ENCODE measurements at places on chromosomes 5 and 9.
A peak's percentile ranks its signal among the peaks of the same experiment; 100 is the strongest.

DNA sequence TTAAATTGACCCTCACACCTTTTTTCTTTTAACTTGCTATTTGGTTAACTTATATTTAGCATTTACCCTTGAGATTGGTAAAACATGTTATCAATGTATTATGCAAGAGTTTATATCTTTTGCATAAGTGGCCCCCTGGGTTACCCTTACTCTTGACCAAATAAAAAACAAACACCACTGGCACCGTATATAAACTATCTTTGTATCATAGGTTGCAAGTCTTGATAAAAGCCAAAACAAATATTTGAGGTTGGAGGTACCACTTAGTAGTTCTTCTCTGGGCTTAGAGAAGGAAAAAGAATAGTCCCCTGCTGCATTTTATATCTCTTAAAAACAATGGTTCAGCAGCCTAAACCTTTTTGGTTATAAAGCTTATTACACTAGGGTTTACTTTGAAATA is 61.3 kb downstream of the WDR36 start:
- no peak for DNase-seq

DNA sequence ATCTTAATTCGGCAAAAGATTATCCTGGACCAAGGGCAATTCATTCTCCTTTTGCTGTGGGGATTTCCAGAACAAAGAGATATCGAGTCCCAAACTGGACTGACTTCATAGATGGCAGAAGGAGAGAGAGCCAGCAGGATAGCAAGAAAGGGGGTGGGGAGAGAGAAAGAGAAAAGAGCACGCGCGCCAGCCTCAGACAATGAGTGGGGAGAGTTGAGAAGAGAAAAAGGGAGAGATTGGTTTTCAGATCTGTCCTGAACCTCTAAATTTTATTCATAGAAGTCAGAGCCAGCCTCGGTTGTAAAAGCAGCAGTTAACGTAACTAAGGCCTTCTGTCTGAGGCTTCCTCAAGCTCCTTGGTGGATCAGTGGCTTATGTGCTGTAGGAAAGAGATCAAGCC is 55.3 kb upstream of the ALDH1B1 start:
- DNase-seq = no peak

- DNase-seq = no peak
Observed at GRCh38 chr9:114400219-114400618, 12.4 kb upstream of the AKNA start.

- no peak for DNase-seq
Observed at GRCh38 chr5:1335540-1336095, 9.3 kb downstream of the CLPTM1L start.

GRCh38 chr5:64207978-64208377 is 42.3 kb downstream of the RNF180 start:
- no peak for DNase-seq

DNA sequence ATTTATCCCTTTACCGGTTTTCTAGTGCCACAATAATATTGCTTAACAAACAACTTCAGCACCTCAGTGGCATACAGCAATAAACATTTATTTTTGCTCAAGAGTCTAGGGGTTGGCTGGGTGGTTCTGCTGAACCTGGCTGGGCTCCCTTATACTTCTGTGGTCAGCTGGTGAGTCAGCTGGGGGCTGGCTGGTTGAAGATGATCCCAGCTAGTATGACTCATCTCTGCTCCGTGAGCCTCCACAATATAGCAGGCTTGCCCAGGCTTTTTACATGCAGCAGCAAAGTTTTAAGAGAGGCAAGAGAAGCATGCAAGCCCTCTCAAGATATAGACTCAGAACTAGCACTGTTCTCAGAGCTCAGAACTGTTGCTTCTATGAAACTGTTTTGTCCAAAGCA is 523.5 kb upstream of the CLINT1 start:
- no peak for DNase-seq

DNA sequence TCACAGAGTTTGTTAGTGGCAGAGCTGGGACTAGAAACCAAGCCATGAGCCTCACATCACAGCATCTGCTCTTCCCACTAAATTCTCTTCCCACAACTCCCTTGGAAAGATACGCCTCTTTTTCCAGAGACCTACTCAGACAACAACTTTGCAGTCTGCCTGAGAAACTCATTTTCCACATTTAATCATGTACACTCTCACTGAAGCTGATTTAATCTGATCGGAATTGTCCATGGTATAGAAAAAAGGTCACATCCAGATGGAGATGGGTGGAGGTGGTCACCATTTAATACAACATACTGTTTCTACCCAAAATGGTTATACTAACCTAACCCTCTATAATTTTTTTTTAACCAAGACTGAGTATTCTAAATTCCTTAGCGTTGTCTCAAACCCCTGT is 366.2 kb downstream of the ENC1 start:
- DNase-seq = no peak

DNA sequence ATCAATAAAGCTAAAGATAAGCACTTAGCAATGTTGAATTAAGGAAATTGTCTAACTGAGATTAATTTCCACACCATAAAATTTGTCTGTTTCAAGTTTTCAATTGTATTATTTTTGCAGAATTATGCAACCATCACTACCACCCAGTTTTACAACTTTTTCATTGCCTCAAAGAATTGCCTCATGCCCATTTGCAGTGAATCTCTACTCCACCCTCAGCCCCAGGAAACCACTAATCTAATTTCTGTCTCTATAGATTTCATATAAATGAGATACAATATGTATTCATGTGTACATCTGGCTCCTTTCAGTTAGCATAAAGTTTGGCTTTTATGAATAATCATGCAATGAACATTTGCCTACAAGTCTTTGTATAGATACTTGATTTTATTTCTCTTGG is 72.9 kb downstream of the PTCD2 start:
- DNase-seq = no peak

DNA sequence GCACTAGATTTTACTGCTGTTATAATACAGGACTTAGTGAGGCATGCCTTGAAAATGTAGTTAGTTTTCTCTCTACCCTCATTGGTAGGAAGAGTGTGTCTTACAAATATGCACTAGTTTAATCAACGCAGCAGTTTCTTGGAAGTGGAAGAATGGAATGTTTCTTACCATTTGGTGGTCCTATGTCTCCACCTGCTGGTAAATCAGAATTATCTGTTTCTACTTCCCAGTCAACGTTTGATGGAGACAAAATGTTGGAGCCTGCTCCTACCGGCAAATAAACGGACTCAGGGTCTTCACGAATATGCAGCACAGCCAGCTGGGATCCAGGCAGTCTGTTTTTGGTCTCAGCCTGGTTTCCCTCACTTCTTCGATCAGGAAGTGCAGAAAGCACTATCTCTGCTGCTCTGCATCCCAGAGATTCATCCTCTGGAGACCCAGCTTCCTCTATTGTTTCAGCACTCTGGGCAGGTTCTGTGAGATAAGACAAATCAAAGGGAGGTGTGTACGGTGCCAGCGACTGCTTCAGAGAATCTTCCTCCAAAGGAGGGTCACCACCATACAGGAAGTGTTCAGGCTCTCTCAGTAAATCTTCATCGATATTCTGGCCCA is 59.5 kb upstream of the PCA3 start:
- DNase-seq = no peak

- no peak for DNase-seq
Observed at GRCh38 chr5:9507974-9508373, 37.9 kb downstream of the SEMA5A start.

DNA sequence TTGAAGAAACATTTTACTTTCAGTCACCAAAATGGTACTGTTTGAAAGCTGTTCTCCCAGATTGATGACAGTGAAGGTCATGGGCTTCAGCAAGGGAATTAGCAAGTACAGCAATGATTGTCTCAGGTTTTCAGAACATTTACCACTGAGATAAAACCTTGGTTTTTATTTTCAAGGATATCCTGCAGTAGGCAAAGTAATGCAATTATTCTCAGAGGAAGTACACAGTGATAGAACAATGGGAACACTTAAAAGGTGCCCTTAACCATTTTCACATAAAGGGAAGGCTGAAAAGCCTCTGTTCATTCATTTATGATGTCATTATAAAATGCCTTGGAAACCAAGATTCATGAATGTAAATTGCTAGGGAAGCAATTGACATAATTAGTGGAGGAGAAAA is 471.8 kb upstream of the ACO1 start:
- DNase-seq = no peak

- DNase-seq = no peak
Observed at GRCh38 chr9:85298499-85298898, 443.3 kb downstream of the AGTPBP1 start.

DNA sequence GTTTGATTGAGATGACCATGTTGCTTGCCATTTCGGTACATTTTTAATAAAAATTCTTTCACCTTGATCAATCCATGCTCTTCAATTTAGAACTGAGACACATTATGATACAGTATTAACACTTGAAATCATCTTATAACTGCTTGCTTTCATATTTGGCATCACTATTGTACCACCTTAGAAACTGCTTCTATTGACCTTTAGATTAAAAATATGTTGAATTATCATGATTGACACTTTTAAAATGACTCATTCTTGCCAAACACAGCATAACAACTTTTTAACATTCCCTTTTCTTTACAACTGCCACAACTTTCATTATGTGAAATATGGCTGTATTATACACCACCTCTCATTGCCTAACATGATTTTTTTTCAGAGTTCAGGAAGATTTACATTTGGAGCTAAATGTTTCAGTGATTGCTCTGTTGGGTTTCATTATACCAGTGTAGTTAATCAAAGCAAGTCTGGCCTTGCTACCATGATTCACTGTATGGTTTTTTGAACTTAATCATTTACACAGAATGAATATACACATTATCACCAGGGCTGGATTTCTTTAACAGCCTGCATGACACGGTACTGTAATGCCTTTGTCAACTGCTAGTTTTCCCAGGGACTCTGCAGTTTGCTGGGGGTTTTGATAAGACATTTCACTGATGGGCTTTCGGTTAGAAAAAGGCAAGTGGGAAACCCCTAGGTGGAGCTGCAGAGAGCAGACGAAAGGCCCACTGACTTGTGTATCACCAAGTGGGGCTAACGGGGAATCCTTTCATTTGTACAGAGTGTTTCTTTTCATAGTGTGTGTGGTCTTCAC is 93.6 kb upstream of the TLE4 start:
- peak; percentile 2 for DNase-seq

DNA sequence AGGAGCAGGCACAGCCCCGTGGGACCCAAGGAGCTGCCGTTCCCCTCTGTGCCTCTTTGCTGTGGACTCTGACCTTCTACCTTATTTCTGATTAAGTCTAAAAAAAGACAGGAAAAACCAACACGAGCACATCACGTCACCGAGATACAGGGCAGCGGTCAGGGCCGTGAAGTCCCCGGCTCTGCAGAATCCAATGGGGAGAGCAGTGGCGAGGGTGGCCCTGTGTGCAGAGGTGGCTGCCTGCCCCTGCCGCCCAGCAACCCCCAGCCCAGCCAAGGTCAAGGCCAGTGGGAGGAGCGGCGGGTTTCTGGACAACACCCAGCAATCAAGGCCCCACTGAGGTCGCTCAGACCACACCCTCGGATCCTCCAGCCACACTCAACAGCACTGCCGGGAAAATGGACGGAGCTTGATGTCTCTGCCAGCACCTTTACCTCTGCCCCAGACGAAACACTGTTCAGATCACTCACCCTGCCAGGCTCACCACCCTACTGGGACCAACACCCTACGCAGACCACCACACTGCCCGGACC is 32.7 kb upstream of the SLC9A3 start:
- DNase-seq = no peak

DNA sequence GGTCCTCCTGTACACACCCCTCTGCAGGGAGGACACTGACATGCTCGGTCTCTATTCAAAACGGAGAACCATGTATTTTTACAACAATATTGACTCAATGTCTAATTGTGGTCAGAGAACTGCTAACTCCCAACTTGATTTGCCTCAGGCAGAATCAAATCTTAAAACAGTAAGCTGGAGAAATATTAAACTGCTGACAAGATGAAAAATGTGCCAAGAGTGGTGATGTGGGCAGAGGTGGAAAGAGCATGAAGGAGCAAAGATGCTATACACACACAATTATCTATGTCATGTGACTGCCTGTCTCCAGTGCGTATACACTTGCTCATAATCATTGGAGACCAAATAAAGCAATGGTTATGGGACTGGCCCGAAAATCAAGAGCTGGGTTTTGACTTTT is 556.1 kb upstream of the ZNF608 start:
- DNase-seq = no peak

GRCh38 chr5:57738301-57738700 is 255.7 kb upstream of the ACTBL2 start:
- no peak for DNase-seq

- DNase-seq = no peak
Observed at GRCh38 chr5:115419846-115420585, 123.6 kb upstream of the CCDC112 start.

DNA sequence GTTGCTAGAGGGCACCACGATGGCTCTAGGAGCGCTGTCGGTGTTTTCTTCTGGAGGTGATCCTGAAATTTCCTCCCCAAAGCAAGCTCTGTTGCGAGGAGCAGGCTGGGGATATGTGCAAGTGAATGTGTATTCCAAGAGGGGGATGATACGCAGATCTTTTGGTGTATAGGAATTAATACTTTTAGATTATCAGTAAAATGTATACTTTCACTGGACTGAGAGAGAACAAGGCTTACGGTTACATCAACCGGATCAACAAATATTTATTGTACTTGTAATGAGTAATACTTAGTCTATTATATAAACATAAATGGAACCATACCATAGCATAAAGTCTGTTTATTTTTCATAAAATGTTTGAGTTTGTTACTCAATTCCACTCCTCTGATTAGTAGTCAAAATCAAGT is 632 bp upstream of the PRKAA1 start:
- DNase-seq = no peak

DNA sequence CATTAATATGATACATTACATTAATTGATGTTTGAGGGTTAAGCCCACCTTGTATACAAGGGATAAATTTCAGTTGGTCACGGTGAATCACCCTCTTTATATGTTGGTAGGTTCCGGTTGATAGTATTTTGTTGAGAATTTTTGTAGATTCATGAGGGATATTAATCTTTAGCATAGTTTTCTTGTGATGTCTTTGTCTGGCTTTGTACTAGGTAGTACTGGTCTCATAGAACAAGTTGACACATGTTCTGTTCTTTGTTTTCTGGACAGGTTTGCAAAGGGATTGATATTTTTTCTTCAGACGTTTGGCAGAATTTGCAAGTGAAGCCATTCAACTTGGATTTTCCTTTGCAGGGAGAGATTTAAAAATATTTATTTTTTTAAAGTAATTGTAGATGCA is 49.1 kb upstream of the CLK4 start:
- DNase-seq = no peak

DNA sequence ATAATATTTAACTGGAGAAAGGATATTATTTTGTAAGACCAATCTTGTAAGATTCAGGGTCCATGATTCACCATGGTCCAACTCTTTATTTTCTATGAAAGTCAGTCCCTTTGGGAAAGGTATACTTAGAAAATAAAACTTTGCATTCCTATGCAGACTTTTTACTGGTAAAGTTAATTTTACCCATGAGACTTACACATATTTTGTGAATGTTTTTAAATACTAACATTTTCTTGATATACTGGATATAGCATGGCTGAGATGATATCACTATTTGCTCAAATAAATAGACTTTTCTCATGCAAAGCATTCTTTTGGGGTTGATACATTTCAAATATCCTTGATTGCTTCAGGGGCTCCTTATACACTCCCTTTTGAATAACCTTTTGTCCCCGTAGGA is 512.1 kb downstream of the MAN2A1 start:
- no peak for DNase-seq

GRCh38 chr5:58683567-58683966 is 100.7 kb downstream of the RAB3C start:
- no peak for DNase-seq

GRCh38 chr9:99037769-99038483 is 67.0 kb upstream of the TGFBR1 start:
- no peak for DNase-seq

Data from stimulated activated CD8-positive, alpha-beta memory T cell treated with anti-CD3 and anti-CD28 coated beads, Interleukin-2, amount 100 ng/mL, for 1 hour (primary cell).